CD4-positive, alpha-beta T cell treated with Interleukin-4 for 1 hour (primary cell): ENCODE measurements at places on chromosomes 4 and X.

GRCh38 chrX:54928876-54929275 lies 8.3 kb downstream of the TRO start:
- DNase-seq = no peak

GRCh38 chrX:38220415-38221390 lies at the start of gene SRPX:
SRPX (minus strand) TSS chrX:38220871; CDS start chrX:38220792, 79 bp downstream.
- no peak for DNase-seq

GRCh38 chr4:2006367-2006766 lies 2.4 kb downstream of the NELFA start:
- DNase-seq = no peak

DNA sequence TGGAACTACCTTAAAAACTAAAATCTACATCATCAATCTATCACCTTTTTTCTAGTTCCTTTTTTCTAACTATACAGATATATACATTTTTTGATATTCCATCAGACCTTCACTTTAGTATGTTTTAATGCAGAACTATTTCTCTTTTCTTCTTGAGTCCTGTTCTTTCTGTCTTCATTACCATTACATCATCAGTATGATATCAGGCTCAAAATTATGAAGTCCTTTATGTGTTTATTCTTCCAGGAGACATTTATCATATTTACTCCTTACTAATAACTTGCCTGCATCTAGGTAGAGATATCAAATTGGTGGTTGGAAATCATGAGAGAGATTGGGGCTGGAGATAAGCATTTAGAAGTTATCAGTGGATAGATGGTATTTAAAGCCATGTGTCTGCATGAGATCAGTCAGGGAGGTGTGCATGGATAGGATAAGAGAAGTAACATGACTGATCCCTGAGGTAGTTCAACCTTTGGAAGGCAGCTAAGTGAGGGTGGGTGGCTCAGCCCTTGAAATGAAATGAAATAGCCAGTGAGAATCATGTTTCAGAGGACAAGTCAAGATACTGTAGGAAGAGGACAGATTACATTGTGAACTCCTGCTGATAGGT lies 43.1 kb downstream of the MRPL1 start:
- no peak for DNase-seq

DNA sequence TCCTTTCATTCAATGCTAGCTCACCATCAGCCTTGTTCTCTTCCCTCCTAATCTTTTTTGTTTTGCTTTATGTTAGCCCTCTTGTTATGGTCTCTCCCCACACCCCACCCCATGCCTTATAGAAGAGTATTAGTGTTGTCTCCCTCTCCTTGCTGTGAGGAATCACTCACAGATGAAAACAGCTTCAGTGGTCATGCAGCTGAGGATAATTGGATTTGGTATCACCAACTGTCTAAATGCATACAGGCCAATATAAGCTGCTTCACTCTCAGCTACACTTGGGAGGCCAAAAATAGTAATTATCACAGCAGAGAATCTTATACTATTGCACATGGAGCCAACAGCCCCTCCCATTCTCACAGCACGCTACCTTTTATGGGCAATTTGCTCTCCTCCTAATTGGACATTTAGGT lies 494.6 kb upstream of the FAM241A start:
- no peak for DNase-seq

GRCh38 chr4:107164962-107165475 lies 128.9 kb upstream of the DKK2 start:
- no peak for DNase-seq

DNA sequence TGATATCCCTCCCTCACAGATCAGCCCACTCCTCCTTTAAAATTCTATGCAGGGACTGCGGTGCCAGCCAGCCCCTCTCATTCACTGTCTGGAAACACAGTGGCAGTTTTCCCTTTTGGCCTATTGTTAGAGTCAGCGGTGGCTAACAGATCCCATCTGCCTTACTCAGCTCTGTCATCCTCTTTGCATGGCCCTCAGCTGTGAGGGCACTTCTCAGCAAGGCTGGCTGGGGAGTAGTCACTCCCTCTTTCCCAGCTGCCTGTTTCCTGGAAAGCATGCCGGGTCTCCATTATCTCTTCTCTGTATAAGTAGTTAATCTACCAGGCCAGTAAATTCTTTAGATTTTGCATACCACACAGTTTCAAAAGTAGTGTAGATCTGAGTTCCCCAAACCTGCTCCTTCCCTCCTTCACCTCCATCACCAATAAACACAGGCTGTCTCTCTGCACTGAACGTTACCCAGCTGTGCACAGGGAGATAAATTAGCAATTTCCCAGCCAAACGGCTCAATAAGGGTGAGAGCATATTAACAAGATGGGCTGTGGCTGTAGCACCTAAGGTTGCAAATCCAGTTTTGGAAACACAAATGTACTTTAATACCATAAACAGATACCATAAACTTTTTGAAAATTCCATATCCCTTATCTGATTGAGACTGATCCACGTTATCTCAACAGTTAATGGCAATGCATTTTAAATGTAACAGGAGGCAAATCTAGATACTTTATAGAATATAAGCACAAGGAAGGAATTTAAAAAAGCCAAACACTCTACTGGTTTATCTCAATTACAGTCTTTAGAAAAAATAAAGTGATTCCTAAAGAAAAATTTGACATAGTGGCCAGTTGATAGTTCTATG lies 229.3 kb downstream of the ANKRD50 start:
- no peak for DNase-seq

GRCh38 chr4:182385897-182386296 lies 142.7 kb downstream of the TENM3 start:
- no peak for DNase-seq

- no peak for DNase-seq
Measured at GRCh38 chr4:36553453-36553852, 272.0 kb downstream of the DTHD1 start.

- no peak for DNase-seq
Measured at GRCh38 chr4:103774326-103774825, 54.6 kb upstream of the TACR3 start.

DNA sequence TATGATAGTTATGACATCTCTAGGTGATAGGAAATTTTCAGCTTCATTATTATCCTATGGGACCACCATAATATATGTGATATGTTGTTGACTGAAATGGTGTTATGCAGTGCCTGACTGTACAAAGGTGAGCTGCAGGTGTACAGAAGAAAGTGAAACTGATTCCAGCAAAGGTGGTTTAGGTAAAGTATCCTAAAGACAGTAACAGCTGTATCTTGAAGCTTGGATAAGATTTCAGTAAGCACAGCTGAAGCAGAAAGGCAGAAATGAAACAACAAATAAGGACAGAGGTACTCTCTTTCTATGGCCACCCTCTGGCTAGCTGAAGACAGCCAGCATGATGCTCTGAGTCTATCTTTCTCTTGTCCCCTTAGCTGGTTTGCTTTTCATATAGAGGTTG lies 30.0 kb upstream of the PGK1 start:
- DNase-seq = no peak

- no peak for DNase-seq
Measured at GRCh38 chrX:3806630-3807029, 93.2 kb upstream of the PRKX start.

- no peak for DNase-seq
Measured at GRCh38 chr4:141016117-141016798, 117.0 kb downstream of the RNF150 start.

DNA sequence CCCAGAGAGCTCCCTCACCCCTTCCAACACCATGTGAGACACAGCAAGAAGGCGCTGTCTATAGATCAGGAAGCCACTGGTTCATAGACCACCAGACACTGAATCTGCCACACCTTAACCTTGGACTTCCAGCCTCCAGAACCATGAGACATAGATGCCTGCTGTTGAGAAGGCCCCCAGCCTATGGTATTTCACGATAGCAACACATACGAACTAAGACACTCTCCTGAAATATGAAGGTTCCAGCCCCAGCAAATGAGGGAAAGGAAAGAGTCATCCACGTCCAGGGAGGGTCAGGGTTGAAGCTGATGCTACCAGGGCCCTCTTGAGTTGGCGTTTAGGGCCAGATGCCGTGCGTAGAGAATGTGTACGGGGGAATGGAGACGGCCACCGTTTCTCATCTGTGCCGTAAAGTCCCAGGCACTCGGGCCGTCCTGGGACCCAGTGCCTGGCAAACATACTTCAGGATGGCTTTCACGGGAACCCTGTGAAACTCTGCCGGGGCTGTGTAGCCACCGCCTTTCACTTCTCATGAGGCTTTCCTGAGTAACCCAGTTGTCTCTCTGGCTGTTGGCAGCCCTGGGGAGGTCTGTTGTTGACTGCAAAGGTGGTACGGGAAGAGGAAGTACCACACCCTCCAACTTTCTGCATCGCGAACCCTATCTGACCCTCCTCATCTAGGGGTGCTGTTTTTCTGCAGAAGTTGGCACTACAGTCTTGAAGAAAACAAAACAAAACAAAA lies 17.7 kb upstream of the P2RY8 start:
- DNase-seq = peak; percentile 90

DNA sequence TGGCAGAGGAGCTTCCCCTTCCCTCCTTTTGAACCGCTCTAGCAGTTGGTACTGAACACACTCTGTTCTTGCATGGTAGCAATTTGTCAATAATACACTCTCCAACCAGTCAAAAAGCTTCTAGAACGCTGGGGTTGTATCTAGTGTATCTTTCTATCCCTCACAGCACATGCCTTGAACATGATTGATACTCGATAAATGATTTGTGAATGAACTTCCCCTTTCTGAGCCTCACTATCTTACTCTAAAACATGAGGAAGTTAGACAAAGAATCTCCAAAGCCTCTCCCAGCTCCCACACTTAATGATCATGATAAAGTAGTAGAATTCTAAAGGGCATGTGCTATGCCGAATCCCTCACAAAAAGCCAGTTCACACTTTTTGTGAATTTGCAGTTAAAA lies 64.4 kb downstream of the DLG3 start:
- no peak for DNase-seq

DNA sequence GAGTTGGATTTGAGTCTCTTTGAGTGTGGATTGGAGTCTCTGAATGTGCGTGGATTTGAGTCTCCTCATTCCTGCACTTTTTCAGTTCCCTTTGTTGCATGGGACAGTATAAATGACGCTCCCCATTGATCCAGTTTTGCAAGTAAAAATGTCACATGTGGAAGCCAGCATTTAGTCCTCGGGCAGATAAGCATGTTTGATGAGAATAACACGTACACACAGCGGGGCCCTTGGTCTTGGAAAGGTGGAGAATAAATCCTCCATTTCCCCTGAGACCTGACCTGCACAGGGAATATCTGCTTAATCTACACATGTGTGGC lies 8.1 kb downstream of the P2RY8 start:
- DNase-seq = no peak

DNA sequence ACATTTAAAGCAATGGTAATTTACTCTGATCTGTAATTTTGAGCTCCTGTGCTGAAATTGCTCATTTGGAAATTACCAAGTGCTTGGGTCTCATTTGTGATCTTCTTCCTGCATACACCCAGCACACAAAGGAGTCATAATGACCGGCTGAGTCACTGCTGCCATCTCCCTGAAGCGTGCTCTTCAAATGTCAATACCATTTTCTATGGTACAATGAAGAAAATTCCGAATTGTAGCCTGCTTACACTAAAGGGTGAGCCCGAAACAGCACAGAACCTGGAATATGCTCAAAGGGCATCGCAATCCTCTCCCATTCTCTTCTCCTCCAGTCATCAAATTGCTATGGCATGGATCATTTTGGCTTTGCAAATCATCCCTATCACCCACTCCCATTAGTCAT lies 140.5 kb downstream of the GRIA3 start:
- DNase-seq = no peak

- DNase-seq = no peak
Measured at GRCh38 chr4:186688150-186688943, 35.3 kb downstream of the FAT1 start.

DNA sequence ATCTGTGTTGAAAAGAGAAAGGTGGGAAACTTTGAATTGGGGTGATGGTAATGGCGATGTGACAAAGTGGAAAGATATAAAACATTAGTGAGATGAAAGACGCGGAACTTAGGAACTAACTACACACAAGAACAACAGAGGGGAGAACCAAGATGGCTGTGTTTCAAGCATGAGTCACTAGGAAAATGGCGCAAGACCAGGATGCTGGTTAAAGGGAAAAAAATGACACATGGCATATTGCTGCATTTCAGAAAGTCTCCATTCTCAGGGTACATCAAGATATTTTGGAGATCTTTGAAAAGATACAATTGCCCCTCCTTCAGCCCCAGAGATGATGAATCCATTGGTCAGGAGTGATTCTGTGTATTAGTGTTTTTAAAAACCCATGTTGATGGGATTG lies 164.4 kb downstream of the FBXO8 start:
- no peak for DNase-seq

DNA sequence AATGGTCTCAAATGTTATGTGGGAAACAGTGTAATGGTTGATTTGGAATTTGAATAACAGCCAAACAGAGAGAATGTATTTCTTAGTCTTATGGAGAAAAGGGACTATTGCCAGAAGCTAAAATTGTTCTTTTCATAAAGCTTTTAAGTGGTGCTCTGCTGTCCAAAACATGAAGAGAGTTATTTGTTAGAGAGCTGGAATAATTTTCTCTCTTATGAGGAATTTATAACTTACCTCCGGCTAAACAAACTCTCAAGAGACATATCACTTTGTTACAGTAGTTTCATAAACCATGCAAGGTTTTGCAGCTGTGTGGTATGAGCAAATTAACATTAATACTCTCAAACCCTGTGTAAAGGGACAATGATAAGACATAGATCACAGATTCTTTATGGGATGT lies 28.6 kb downstream of the SULT1B1 start:
- DNase-seq = no peak

DNA sequence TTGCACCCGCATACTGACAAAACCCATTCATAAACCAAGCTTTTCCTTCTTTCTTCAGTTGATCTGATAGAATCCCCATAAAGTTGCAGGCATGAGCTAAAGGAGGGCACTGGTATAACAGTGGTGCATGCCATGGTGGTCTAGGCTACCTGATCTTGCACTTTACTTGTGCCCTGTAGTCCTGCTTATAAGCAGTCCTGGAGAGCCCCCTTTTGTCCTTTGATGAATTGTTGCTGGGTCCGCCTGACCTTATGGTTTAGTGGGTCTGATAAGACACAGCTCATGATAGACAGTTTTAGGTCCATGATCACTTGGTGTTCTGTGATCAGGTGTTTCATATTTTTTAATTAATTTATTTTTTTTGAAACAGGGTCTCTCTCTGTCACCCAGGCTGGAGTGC lies 19.7 kb downstream of the CCDC160 start:
- DNase-seq = no peak

DNA sequence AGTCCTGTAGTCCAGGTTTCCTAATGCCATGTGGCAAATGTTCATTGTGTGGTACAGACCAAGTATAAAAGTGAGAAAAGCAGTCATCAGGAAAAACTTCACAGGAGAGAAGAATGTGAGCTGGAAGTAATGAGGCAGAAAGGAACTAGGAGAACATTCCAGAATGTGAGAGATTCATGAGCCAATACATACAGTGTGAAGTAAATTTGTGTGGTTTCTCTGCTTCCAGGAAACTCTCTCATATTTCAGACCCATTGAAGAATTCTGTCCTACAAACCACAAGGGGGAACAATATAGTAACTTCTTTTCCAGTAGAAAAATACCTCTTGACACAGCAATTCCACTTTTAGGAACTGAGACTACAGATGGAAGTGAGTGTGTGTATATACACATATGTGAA lies 136.5 kb downstream of the RNF150 start:
- DNase-seq = no peak
